ENCODE measurements at places on chromosomes 2 and 18.
A peak's percentile ranks its signal among the peaks of the same experiment; 100 is the strongest.

DNA sequence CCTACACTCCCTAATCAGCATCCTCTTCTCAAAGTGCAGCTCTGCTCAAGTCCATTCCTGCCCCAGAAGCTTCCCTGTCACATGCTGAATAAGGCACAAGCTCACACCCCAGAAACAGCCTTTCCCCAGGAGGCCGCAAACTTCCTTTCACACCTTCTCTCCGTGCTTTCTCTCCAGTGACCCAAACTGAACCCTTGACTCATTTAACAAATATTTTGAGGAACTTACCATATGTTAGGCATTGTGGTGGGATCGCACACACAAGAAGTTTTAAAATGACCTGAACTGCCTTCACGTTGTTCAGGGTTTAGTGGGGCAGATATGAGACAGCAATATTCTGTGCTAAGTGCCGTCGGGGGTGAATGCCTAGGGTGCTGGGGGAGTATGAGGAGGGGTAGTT lies 161.3 kb downstream of the INSIG2 start:
- DNase-seq = no peak

DNA sequence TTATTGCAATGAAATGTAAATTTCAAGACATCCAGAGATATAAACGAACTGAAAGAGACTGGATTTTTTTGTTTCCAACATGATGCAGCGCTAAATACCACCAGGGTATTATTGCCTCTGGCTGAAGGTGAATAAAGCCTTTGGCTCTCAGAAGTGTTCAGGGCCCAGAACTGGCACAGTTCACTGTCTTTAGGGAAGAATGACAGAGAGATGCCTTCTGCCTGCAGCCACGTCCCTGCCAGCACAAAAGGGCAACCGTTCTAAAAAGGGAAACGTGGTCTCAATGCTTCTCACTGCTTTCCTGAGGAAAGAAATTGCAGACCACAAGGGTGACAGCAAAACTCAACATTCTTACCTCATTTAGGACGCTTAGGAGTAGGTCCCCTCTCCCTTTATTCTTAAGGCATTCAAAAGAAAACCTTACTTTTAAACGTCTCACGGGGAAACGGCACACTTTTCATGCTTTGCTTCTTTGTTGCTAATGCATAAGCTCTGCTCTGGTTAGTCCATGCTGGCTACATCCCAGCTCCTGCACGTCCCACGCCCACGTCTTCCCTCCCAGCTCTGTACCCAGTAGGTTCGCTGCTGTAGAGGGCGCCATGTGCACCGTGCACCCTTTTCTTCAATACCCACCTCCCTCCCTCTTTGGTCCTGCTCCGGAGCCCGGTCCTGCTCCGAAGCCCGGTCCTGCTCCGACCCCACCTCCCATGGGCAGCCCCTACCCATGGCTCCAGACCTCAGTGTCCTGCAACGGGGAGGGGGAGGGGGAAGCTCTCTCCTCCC lies 171.0 kb downstream of the HRH4 start:
- DNase-seq = no peak

GRCh38 chr2:235543128-235543750 lies 49.4 kb downstream of the AGAP1 start:
- no peak for DNase-seq

GRCh38 chr18:10247742-10248082 lies 206.7 kb upstream of the APCDD1 start:
- no peak for DNase-seq

DNA sequence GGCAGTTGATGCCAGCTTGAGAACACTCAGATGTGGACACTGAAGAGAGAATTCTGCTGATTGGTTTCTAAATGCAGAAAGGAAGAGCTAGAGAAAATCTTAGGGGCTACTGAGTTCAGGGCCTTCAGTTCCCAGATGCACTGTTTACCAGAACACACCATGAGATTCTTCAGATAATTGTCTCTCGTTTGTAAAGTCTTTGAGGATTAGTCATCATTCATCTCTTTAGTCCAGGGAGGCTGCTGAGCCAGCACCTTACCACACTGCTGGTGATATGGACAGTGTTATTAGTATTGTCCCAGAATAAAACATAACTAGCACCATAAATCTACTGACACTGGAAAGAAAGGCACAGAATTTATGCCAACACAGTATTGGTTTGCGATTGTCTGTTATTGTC lies 690.8 kb upstream of the CELF4 start:
- DNase-seq = no peak

- no peak for DNase-seq
Measured at GRCh38 chr2:11057031-11057430, 98.2 kb upstream of the SLC66A3 start.

GRCh38 chr2:189409131-189409530 lies 32.1 kb upstream of the WDR75 start:
- DNase-seq = no peak

- no peak for DNase-seq
Measured at GRCh38 chr2:158211502-158211901, 109.8 kb downstream of the UPP2 start.

GRCh38 chr18:62206593-62206992 lies 19.5 kb downstream of the RELCH start:
- no peak for DNase-seq

- no peak for DNase-seq
Measured at GRCh38 chr2:3114406-3115185, 263.0 kb downstream of the EIPR1 start.

DNA sequence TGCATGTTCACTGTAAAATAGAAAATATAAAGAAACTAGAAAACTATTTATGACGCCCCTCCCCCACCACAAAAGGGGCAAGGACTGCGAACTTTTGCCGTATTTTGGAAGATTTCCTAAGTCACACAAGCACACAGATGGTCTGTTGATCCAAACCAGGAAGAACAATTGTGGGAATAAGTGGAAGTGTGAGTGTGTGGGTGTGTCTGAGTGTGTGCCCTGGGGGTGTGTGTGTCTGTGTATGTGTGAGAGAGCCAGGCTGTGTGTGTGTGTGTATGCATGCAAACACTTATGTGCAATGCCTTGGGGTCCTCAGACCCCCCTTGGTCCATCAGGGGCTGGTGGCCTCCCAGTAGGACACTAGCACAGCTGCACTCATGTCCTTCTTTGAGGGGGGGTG lies 43.1 kb downstream of the HPCAL1 start:
- DNase-seq = no peak

- DNase-seq = no peak
Measured at GRCh38 chr2:70354264-70354949, 52.5 kb upstream of the FAM136A start.

DNA sequence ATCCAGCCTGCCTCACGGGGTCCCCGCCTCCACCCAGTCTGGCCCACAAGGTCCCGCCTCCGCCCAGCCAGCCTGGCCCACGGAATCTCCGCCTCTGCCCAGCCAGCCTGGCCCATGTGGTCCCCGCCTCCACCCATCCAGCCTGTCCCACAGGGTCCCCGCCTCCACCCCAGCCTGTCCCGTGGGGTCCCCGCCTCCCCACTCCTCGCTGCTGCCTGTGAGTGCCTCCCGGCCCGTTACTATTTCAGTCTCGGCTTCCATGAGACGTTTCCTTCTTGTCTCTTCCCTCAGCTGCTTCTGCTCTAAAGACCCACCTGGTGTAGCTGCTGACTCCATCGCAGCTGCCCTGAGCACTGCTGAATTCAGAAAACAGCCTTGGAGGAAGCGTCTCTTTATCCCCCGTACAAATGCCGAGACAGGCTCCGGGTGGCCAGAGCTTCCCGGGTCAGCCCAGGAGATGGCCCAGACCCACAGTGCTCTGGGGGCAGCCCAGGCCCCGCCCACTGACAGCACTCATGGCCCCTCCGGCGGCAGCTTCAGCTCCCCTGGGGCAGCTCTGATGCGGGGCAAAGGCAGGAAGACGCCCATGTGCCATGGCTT lies 69.8 kb downstream of the NFATC1 start:
- no peak for DNase-seq

- DNase-seq = no peak
Measured at GRCh38 chr18:12121175-12122042, 27.8 kb downstream of the ANKRD62 start.

GRCh38 chr2:80971-81736 lies 34.8 kb upstream of the FAM110C start:
- DNase-seq = no peak

DNA sequence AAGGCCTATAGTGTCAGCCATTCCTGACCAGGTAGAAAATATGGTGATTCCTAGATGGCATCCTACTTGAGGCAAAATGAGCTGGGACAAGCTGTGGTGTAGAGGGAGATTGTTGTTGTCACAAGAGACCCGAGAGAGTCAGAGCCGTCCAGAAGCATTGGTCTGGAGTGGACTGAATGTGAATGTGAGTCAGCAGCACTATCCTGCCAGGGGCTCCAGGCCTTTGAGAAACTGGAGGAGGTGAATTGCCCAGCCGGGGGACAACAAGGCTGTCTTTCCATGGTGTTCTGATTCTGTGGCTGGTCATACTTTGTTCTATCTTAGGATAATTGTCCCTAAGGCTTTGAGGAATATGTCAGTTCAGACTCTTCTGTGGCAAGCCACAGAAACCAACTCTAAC lies 29.4 kb upstream of the EIF2AK3 start:
- DNase-seq = no peak

GRCh38 chr18:13726232-13726971 lies at the start of the genes FAM210A and RNMT:
Gene FAM210A, minus strand, starts transcription at chr18:13726558. Its CDS starts 44,481 bp downstream, at chr18:13682077.
Gene RNMT, plus strand, starts transcription at chr18:13726673. Its CDS starts 4,845 bp downstream, at chr18:13731518.
- DNase-seq = peak; percentile 89

DNA sequence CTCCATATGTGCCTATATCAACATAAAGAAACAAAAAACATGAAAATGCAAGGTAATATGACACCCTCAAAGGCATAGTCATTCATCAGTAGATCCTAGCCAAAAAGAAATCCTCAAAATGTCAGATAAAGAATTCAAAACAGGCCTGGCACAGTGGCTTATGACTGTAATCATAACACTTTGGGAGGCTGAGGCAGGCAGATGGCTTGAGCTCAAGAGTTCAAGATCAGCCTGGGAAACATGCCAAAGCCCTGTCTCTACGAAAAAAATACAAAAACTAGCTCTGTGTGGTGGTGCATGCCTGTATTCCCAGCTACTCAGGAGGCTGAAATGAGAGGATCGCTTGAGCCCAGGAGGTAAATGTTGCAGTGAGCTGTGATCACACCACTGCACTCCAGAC lies 284.6 kb upstream of the KLHL29 start:
- no peak for DNase-seq

- DNase-seq = no peak
Measured at GRCh38 chr2:30631051-30631671, 176.1 kb downstream of the CAPN13 start.

- DNase-seq = no peak
Measured at GRCh38 chr2:167318581-167318980, 430.3 kb downstream of the XIRP2 start.

DNA sequence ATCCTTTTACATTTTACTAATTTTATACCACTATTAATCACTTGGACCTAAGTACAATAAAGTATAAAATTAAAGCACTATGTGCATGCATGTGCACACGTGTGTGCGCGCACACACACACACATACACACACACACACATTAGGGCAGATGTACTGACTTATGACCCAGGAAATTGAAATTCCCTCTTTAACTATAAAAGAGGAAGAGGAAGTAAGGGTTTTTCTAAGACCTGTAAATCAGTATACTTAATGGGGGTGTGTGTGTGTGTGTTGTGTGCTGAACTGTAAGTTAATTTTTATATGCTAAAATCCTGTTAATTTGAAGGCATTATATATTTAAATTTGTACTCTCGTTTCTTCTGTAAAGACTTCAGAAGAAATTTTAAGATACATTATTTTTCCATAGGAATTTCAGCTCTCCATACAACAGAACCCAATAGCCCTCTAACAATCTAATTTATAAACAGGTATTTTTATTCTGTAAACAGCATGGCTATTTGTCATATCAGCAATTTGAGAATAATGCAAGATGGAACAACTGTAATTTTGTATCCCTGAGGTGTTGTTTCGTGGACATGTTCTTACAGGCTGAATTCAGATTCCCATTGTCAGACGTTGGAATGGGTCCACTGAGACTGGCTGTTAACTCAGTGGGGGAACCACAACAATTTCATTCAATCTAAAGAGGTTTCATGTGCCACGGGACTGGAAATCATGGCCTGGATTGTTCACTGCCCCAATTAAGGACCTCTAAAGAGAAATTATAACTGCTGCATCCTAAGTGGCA lies 90.9 kb downstream of the PLA2R1 start:
- DNase-seq = no peak

DNA sequence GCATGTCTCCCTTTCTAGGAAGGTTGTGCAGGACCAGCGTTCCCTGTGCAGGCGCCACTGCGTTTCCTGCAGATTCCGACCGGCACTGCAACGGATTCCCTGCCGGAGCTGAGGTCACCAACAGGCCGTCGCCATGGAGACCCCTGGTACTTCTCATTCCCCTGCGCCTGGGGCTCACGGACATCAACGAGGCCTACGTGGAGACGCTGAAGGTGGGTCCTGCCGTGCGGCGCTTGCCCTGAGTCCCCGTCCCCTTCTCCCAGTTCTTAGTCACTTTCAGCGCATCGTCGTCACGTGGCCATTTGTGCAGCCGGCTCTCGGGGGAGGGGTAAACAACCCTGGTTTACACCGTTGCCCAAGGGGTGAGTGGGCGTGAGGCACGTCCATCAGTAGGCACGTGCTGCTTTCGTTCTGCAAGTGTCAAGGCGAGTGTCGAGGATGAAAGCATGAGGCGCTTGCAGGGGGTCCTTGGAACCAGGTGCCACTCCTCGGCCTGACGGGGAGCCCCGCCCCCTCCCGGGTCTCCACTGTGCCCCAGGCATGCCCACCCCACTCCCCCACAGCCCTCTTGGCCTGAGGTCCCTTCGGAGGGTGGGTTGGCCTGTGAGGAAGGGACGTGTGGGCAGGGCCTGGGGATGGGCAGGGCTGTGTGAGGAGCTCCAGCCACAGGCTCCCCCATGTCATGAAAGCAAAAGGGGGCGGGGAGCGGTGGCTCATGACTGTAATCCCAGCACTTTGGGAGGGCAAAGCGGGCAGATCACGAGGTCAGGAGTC lies 19.8 kb downstream of the DTYMK start:
- DNase-seq = no peak

DNA sequence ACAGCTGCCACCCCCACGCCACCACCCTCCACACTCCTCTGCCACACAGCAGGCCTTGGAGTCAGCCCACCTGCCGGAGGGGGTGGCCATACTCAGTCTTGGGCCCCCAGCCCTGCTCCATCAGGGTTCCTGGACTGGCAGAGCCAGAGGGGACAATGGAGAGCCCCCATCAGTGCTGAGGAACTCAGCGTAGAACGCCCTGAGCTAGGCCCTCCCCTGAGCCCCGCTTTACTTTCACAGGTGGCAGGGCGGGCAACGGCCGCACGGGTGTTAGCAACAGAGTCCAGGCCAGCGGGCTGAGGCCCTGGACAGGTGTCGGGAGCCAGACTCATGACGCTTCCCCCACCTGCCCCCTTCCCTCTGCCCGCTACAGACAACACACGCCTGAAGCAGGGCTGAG lies 47.1 kb downstream of the FOSL2 start:
- DNase-seq = no peak

- DNase-seq = no peak
Measured at GRCh38 chr2:102664471-102664909, 45.1 kb downstream of the SLC9A2 start.
